ENCODE measurements at places on chromosomes 5 and 9.
A peak's percentile ranks its signal among the peaks of the same experiment; 100 is the strongest.

GRCh38 chr5:64292611-64293215 is 127.1 kb downstream of the RNF180 start:
- no peak for DNase-seq

DNA sequence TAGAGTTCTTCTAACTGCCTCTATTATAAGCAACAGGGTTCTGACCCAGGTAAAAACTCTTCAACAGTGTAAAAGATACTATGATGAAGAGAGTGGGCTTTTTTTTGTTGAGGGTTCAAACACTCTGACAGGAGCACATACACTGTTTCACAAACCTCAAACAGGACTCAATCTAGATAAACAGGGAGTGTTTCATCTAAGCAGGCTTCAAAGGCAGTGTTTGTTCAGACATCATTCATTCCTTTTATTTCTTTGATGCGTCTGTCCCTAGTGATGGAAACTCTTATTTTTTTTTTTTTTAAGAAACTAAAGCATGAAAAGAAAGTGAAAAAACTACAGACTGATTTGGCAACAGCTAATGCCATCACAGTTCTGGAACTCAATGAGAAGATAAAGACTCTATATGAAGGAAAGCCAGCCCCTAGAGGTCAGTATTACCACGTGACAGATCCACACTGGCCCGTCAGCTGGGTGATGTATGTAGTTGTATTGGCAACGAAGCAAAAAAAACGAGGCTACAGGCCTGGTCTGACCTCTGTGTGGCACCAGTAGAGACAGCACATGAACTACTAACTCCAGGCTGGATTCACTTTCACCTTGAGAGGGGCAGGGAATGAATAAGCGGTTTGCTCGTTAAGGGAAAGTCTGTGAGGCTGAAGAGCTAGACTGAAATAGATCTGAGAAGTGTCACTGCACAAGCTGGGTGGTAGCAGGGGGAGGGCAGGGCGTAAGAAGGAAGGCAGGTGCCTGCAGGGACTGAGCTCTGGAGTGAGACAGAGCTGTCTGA is 172.2 kb downstream of the CCDC192 start:
- DNase-seq: peak; percentile 39

DNA sequence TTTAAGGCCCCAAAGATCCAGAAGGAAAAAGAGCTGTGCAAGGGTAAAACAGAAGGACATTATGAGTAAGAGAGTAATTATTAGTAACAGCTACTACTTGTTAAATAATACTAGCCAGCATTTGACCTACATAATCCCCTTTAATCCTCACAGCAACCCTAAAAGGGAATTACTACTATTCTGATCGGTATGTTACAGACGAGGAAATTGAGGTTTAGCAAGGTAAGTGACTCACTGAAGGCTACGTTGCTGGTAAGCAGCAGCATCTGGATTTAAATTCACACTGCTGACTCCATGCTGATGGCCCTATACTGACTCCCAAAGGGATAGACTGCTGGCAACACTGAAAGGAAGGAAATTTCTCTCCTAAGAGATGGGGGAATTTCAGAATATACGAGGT is 3.7 kb upstream of the FSD1L start:
- DNase-seq: no peak

DNA sequence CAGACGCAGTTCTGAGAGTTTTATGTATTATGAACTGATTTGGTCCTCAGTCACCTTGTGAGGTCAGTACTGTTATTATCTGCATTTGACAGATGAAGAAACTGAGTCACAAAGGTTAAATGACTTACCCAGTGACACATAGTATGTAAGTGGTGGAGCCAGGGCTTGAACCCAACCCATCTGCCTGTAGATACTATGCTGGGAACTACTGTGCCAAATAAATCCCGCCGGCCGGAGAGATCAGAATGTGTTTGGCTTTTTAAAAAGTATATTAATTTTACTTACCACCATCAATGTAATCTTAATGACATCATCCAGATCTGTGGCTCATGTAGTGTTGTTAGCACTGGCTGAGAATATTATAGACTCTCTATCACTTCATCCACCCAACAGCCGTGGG is 80.8 kb downstream of the ZNF618 start:
- DNase-seq: no peak

GRCh38 chr9:135488527-135488926 is 8.9 kb downstream of the PPP1R26 start:
- no peak for DNase-seq
